Myometrial cell (primary cell): ENCODE measurements at places on chromosomes 7 and 10. TPM values are rescaled to one million over a fixed set of nuclear protein-coding genes. Genes with fewer than 3 reads are reported as not detected.

Gene CABCOCO1
- total RNA-seq, result 0.53 and 2.6 TPM in 2 replicates

Gene CPA2
- total RNA-seq, result 0.89 TPM in 1 of 2 replicates, not detected in the other

Gene DNAJC2
- 7.5 and 11.9 TPM in 2 replicates for total RNA-seq

Gene NPM3
- total RNA-seq, result 159 and 178 TPM in 2 replicates

Gene ACTA2
- total RNA-seq, result 211 and 251 TPM in 2 replicates

Gene ADRA2A
- total RNA-seq, result not detected in 2 replicates

Gene ADAM12
- total RNA-seq, result 16.7 and 22.2 TPM in 2 replicates

Gene GIMAP5
- not detected in 2 replicates for total RNA-seq

Gene LGI1
- not detected in 2 replicates for total RNA-seq

Gene PYROXD2
- 2.3 and 18.1 TPM in 2 replicates for total RNA-seq
